ENCODE measurements at places on chromosomes 1 and 21.

GRCh38 chr1:80417671-80418070, 1383.1 kb upstream of the ADGRL2 start:
- no peak for DNase-seq

DNA sequence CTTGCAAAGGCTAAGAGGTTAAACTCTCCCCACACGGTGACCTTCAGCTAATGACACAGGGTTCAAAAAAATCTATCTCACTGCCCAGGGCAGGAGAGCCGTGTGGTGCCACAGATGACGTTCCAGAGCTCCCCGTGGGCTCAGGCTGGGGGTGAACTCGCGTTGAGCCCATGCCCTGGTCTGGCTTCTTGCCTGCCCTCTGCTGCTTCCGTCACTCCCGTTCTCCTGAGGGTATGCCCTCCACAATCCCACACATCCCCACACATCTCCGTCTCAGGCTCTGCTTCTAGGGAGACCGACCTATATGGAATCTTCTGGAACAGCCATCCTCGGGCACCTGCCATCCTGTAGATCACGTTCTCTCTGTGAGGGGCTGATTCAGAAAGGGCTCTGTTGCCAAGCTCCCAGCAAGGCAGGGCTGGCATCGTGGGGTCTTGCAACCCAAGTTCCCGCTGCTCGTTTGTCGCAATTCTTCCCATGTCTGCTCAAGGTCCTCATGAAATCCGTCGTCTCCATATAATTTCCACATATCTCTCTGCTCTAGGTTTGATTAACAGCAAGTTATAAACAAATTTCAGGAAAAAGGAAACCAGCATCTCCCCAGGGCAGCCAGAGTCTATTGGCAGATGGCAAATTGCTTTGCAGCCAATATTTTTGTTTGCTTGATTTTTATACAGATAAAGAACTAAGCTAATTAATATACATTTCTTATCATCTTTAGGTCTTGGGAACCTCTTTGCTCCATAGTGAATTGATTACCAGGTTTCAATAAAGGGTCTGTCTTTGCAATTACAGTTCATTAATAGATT, 278.2 kb downstream of the PTPRU start:
- no peak for DNase-seq

DNA sequence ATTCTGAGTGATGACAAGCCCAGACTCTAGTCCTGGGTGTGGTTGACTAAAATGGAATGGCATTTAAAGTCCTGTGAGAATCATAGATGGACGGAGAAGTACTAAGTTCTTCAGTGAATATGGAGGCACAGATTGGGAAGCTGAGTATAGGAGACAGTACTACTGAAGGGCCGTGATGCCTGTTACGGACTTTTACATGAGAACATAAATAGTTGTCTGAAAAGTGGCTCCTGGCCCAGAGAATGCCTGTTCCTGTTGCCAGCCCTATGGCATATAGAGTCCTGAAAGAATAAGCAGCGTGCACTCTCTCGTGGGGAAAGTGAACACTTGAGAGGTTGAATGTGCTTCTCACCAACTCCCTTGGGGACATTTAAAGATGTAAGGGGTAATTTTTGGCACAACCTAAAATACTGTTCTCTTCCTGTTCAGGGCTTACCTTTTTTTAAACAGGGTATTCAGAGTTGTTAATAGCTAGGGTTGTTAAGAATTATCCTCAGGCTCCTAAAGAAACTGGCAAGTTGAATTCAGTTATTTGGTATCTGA, 20.4 kb downstream of the CCT8 start:
- DNase-seq = no peak

DNA sequence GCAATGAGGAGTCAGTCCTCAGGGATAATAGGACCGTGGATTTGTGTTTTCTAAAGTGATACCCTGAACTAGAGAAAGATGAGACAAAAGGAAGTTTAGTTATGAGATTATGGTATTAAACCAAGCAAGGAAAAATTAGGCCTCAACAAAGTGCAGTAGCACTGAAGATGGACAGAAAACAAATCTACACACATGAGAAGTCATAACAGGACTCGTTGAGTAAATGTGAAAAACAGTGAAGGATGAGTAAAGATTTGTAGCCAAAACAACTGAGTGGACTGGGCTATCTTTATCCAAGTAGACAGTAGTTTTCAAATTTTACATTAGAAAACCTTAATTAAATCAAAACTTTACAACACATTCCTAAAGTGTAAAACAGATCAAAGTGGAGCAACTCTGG, 15.0 kb downstream of the EPRS1 start:
- no peak for DNase-seq

GRCh38 chr1:240070188-240070587, 21.5 kb upstream of the FMN2 start:
- no peak for DNase-seq

DNA sequence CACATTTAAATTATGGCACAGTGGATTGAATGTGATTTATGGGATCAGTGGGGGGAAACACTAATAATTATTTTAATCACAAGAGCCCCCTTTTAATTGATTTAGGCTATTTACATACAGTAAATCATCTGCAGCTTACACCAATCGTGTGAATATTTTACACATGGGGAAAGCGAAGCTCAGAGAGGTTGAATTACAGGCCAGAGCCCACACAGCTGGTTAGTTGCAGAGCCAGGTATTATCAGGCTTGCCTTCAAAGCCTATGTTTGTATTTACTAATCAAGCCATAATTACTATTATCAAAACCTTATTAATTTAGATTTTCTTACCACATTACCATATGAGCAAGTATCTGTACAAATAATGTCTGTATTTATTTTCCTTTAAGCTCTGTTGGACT, 749 bp downstream of the SDCCAG8 start:
- no peak for DNase-seq

GRCh38 chr1:72936151-72936740, 653.9 kb upstream of the NEGR1 start:
- DNase-seq = no peak

DNA sequence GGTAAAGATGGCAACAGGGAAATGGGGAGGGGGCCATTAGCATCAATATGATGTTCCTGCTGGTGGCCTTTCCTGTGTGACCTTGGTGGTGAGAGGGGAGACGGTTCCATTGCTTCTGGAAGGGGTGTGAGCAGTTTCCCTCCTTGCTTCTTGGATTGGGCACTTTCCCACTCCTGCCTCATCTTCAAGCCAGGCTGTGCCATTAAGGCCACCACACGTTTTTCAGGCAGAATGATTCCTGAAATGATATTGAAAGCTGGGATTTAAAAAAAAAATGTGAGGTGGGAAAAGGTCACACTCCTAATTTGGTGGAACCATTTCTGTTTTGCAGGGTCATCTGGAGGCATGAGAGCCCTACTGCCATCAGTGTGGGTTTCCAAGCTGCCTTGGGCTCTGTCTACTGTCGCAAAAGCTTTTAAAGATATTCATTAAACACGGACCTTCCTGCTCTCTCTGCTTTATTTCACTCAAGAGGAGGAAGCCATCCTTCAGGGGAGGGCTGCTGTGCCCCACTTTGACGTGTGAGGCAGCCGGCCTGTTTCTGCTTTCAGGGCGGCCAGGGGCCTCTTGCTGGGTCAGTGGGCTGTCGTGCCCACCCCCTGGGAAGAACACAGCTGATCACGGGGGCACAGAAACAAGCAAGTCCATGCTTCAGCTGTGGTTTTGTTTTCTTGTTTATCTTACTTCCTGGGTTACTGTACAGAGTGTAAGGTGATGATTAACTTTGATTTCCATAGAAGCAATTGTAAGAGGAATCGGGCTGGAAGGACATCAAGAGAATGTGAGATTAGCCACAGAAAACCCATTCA, 8.0 kb downstream of the RIIAD1 start:
- no peak for DNase-seq

- no peak for DNase-seq
These were observed 14.0 kb upstream of the S100B start for GRCh38 chr21:46618738-46619379.

DNA sequence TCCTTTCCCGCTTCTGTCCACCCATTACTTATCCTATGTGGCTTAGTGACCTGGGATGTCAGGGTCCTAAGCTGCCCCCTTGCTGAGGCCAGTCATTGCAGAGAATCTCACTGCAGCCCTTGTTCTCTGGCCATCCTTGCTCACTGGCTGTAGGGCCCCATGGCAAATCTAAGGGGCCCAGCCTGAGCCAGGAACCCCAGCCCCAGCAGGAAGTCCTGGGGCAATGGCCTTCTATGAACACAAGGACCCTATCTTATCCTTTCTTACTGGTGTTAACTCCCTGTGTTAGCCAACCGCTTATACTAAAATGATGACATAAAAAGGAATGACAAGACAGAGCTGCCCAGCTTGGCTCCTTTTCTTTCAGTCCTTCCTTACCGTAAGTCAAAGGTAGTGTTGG, 29.9 kb downstream of the DHCR24 start:
- DNase-seq = no peak

DNA sequence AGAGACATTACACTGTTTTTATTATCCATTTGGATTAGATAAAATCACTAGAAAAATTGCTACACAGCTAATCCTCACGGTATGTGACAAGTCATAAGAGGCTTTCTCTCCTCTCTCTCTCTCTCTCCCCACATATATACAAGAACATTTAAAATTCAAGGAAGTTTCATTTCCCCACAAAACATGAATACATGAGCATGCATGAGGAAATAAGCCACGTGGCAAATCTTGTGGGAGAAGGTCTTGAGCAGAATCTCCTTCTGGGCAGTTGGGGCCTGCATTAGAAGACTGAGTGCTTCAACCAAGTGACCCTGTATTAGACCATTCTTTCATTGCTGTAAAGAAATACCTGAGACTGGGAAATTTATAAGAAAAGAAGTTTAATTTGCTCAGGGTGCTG, 1313.1 kb downstream of the MRPL39 start:
- no peak for DNase-seq

DNA sequence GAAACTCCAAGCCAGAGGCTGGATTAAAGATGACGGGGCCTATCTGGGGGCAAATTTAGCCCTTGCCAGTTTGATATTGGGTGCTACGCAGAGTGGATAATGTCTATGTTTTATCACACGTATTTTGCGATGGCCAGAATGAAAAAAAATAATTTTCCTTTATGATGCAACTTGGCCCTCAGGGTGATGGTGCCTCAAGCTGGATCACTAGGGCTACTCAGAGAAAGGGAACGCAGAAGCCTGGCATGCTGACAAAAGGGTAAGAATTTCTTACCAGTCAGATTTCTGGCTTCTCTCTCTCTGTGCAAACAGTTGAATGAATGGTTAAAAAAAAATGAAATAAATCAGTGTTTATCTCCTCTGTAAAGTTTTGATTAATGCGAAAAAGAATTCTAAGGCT, 32.6 kb upstream of the NEK2 start:
- no peak for DNase-seq

GRCh38 chr1:54229281-54229891, 29.4 kb downstream of the MRPL37 start:
- DNase-seq = no peak

DNA sequence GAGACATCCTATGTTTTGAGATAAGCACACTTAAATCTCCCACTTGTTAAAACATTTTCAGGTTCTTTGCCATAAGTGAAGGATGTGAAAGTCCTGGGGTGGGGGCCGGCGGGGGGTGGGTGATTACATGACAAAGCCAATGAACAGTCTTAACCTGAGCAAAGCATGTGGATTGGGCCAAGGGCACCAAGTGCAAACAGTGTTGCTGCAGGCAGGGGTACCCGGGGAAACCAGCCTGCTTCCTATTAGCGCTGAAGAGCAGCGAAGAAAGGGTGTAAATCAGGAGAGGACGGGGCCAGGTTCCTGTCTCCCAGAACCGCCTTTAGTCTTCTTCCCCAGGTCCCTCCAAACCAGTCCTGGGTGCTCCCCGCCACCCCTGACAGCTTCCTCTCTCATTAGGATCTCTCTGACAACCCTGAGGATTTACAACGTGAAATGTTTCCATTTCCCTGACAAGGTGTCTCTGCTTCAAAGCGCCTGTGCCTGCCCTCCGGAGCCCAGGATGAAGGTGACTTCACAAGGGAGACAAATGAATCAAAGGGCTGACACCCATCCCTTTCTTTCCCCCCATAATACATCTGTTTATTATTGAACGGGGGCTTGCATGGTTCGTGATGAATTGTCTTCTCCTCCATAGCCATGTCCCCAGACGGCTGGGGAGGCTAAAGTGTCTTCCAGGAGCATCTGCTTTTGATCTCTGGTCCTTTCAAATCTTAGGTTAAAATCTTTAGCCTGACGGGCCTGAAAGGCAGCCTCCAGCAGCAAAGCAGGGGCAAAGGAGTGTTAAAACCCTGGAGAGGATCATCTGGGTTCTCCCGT, 109.5 kb downstream of the TRABD2B start:
- DNase-seq = no peak

DNA sequence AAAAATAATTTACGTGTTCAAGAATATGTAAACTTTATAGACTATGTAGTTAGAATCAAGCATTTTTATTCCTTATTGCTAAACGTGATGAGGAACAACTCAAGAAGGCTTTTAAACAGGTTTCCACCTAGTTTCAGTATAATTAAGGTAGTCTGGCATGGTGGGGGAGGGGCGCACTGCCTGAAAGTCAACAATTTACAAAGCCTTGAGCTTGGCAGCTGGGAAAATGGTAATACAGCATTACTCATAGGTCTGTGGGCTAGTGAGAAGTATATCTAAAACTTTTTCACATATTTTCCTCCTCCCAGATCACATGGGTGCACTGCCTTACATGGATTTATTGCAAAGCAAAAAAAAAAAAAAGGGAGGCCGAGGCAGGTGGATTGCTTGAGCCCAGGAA, 75.2 kb downstream of the EVI5 start:
- no peak for DNase-seq

- no peak for DNase-seq
These were observed 33.8 kb downstream of the ZBTB17 start for GRCh38 chr1:15941899-15942660.

DNA sequence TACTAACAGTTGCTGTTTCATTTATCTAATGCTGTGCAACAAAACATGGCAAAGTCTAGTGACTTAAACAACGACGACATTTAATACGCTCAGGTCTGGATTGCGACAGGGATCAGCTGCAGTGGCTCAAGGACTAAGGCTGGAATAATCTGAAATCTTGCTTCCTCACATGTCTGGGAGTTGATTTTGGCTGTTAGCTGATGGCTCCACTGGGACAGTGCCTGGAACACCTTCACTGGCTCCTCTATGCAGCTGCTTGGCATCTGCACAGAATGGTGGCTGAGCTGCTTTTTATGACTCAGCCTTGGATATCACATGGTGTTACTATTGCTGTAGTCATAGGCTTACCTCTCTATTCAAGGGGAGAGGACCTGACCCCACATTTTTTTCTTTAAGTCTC, 24.0 kb upstream of the BTG3 start:
- no peak for DNase-seq

DNA sequence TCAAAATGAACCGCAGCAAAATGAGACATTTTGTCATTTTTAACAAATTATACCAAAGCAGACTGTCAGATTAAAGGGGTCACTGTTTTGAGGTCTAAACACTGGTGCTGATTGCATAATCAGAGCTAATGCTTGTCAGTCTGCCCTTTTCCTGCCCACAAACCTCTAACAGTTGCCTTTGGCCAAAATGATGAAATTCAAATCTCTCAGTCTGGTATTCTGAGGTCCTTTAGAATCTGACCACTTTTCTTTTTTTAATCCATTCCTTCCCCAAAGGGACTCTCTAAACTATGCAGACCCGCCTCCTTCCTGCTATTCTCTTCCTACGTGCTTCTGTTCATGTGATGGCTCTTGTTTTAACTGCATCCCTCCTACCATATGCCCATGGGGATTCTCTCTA, 145.2 kb upstream of the SPATA6 start:
- DNase-seq = no peak

Measured in activated naive CD4-positive, alpha-beta T cell (primary cell).